ENCODE measurements at places on chromosomes 4 and X.

GRCh38 chr4:71382900-71383560 lies 44.2 kb downstream of the SLC4A4 start:
- no peak for DNase-seq

DNA sequence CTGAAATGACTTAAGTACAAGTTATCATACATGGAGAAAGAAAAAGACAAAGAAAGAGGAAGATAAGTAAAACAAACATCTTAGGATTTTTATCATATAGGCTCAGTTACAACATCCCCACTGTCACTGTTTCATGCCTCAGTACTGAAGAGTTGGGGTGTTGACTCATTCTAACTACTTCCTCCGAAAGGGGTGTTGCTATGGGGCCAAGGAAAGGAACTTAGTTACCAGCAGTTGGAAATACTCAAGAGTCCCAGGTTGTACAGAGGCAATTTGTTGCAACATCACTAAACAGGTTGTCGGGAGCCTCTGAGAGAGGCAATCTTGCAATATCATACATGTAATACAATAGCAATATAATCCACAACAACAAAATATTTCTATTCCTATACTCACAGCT lies 1264.7 kb downstream of the PCDH7 start:
- no peak for DNase-seq

DNA sequence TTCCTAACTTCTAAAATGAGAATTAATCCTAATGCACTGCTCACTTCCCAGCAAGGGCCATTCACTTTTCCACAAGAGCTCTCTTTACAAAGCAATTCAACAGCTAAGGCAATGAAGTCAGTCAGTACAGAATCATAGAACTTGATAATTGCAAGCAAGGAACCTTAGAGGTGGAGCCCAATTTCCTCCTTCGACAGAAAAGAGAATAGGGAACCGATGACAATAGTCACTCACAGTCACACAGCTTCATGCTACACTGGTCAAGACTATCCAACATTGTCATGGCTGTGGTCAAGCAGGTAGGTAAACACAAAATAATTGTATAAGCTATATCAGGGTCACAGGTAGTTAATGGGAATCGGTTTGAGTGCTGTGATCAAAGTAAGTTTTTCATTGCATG lies 90.0 kb downstream of the ELOVL6 start:
- DNase-seq: no peak

GRCh38 chrX:153814591-153815315 lies 15.6 kb downstream of the PDZD4 start:
- DNase-seq: no peak

DNA sequence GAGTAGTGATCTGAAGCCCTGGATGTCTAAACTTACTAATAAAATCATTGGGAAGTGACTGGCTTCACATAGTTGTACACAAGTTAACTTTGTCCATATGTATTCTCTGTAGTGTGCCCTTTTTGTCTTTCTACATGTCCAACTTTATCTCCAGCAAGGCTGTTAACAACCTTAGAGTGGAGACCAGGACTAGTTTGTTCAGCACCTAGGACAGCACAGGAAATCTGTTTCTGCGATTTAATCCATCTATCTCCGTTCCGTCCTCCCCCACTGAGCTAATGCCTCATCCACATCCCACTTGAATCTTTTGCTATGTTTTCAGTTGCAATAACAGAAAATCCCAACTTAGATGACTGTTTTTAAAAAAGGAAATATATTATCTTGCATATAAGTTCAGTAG lies 3.4 kb upstream of the ARR3 start:
- DNase-seq: no peak

DNA sequence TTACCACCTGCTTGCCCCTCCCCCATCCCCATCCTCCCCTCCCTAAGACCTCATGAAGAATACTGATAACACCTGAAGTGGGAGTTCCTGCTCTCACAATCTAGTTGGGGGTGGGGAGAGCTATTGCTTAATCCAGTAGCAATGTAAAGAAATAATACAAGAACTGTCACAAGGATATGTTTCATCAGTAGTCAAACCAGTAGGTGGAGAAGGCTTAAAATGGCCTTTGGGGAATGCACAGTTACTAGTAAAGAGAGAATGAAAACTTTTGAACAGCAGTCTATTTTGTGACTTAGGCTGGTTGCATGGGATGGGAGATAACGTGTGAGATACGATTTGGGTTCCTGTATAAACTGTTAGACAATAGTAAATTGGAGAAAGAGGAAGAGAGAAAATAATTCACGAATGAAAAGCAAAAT lies 6.0 kb downstream of the GALNT7 start:
- no peak for DNase-seq

DNA sequence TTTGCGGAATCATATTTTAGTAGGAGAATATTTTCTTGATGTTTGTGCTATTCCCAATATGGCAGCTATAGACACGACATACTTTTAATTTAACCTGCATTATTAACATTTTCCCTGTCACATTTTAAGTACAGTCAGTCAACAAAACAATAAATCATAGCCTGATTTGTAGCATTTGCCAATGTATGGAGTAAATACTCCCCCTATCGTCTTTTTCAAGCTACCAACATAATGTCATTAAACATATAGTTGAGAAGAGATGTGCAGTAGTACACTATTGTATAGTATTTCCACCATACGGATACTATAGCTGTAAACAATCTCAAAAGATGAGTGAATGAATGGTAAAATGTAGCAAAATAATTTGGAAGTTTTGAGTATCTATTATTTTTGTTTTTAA lies 303.7 kb upstream of the MAGEB2 start:
- no peak for DNase-seq

DNA sequence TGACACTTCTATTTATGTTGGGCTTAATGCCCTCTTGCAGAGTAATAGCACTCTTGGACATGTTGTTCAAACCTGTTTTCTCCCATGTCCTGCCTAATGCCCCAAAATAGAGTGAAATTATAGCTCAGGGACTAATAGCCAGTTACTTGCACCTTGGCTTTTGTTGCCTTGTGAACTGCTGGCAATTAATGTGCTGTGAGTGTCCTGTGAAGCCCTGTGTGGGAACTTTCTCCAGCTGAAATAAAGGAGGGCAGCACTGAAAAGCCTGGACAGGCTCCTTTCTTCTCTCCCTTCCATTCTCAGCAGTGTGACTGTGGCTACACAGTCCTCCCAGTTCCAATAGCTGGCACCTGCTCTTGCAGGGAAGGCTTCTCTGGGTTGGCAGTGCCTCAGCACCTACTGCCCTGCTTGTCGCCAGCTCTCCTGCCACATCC lies 72.4 kb downstream of the DCLK2 start:
- no peak for DNase-seq

DNA sequence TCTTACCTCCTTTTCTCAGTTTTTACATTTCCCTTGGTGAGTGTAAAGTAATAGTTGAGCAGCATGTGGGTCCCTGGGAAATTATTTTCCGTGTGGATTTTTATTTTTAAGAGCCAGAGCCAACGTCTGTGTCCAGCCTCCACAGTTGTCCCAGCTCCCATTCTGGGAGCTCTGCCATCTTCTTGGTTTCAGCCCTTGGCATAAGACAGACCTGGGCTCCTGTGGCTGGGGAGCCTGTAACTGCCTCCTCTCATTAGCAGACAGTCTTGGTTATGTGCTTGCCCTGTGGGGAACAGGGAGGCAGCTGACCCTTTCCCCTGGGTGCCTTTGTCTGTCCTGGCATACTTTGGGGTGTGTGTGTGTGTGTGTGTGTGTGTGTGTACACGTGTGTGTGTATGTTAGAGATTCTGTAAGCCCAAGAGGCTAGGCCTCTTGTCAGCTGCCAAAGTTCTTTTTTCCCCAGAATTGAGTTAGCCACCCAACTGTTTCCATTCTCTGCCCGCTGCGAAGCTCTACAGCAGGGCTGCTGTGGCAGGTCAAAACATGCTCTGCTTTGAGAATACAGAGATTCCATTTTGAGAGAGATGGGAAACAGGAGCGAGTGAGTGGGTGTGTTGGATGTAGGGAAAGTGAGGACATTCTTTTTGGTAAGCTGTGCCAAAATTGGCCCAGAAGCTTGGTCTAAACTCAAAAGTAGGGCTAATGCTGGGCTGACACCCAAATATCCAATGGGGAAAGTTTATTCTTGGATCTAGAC lies 140.7 kb downstream of the TMEM164 start:
- DNase-seq: no peak

- DNase-seq: no peak
Observed at GRCh38 chr4:72408568-72408967, 160.5 kb downstream of the ADAMTS3 start.

- no peak for DNase-seq
Observed at GRCh38 chr4:155762334-155762733, 3.5 kb downstream of the GUCY1B1 start.

GRCh38 chrX:71222929-71223328 lies at the start of gene GJB1:
Gene GJB1 (plus strand): TSS chrX:71223224. CDS start chrX:71223708, 484 bp downstream.
- DNase-seq: no peak

DNA sequence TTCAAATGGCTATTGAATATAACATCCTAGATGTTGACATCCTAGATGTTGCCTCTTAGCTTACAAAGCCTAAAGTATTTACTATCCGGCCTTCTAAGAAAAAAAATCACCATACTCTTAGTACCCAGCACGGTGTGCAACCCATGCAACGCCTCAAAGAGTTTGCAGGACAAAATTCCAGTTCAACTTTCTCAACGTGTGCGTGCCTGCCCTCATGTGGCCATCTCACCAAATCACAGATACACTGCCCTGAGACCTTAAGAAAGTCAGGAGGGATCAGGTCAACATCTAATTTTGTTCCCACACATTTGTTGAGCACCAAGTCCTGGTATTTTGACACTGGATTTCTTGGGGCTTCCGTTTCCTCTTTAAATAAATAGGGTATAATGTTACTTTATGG lies 68.3 kb downstream of the CRMP1 start:
- DNase-seq: no peak

GRCh38 chrX:72079607-72080006 lies 52.1 kb downstream of the RTL5 start:
- DNase-seq: no peak

DNA sequence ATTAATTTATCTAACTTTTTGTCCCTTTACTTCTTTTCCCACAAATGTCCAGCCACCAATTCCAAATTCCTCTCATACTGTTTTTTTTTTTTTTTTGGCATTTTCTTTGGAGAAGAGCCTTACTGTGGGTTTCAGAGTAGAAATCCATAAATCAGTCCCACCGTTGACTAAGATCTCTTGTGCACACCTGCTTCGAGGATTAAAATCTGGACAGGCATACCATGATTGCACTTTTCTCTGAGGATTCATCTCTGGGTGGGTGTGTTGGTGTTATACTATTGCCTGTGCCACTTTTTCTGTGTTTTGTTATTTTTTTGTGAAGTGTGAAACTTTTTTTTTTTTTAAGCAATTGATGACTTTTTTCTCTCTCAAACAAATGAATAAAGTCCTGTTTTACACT lies 13.2 kb downstream of the PRDM8 start:
- no peak for DNase-seq

- DNase-seq: no peak
Observed at GRCh38 chrX:2391869-2392606, 108.7 kb downstream of the DHRSX start.

DNA sequence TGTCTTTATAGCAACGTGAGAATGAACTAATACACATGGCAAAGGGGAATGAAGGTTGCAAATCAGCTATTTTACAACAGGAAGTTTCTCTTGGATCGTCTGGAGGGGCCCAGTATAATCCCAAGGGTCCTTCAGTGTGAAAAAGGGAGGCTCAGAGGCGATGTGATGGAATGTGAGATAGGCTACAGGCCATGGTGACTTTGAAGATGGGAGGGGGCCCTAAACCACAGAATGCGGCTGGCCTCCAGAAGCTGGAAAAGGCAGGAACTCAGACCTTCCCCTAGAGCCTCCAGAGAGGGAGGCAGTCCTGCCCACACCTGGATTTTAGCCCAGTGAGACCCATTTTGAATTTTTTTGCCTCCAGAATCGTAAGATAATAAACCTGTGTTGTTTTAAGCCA lies 69.4 kb upstream of the PGM2 start:
- no peak for DNase-seq

GRCh38 chr4:127606823-127607222 lies 25.9 kb upstream of the INTU start:
- DNase-seq: no peak

DNA sequence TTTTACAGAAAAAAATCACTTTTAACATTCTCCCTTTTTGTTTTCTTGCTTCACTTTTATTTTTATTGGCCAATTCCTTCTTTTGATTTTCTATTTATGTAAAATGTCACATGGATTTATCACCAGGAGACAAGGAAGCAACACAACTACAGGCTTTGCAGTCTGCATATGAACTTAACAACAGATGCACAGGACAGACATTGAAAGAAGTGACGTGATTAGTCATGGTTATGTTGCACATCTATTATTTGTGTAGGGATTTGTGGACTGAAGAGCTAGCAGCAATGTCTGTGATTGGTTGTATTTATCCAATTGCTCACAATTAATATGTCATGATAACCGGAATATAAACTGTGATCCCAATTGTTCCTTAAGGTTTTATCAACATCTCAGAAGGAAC lies 147.8 kb upstream of the KLF3 start:
- DNase-seq: no peak

- DNase-seq: peak; percentile 21
Observed at GRCh38 chrX:133530960-133531359, 115.7 kb upstream of the GPC4 start.

DNA sequence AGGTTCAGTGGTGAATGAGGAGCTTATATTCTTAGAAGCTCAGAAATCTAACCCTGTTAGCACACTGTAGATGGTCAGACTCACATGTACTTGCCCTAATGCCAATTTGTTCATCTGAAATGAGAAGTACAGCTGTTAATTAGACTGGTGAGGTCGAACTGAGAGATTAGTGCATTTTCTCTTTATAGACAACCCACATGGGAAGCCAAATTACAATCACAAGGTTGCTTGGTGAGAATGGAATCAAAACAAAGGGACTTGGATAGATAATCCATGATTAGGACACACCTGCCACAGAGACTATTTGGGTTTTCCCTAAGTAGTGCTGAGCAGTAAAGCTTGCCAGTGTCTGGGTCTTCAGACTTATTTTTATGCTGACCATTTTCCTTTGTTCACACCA lies 88.3 kb downstream of the POLA1 start:
- no peak for DNase-seq

DNA sequence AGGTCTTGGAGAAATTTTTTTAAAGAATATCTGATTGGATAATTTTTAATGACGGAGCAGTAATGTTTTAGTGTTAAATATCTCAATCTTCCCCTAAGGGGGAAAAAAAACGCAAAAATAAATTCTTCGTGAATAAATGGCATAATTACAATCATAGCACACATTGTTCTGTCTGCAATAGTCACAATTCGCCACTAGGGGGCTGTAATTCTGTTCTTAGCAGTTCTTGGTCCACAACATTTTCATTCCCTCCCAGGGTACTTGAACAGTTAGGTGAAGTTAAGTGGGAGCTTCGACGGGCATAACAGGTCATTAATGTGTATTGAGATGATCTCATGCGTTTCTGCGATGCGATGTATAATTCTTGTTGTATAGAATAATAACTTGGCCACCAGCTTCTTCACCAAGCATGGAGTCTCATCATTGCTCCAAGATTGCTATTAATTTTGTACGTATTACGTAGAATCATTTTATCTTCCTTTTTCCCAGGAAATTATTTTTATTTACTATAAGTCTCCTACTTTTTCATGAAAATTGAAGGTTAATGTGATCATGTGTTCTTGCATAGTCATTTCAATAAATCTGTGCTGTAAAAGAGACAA lies 27.2 kb downstream of the HTR2C start:
- DNase-seq: peak; percentile 10

All from left lung (tissue), 14 donors.